ENCODE measurements at places on chromosomes 3 and 15.

GRCh38 chr3:184460276-184460675 lies 80.4 kb downstream of the CHRD start:
- DNase-seq, result no peak

DNA sequence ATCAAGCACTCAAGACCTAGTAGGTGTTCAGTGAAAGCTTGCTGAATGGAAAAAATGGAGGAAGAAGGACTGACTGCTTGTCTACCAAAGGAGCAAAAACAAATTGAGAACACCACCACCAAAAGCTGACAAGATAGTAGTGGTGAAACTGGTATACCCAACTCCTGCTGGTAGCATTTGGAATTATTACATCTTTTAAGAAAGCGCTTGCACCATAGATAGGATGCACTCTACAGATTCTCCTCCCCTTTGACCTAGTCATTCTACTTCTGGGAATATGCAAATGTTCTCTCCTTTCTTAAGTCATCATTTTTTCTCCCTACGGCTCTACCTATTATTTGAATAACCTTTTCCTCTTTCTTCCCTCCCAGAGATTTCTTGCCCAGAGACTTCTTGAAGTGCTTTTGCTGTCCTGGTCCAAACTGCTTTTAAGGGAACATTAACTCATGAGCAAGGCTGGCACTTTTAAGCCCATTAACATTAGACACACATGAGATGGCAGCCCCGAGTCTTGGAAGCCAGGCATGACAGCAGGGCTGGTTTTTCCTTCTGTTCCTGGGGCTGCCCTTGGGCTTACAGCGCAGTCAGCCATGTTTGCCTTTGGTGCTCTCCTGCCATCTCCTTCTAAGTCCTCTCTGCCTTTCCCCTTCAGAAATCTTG lies 75.0 kb upstream of the TLE3 start:
- DNase-seq, result no peak

DNA sequence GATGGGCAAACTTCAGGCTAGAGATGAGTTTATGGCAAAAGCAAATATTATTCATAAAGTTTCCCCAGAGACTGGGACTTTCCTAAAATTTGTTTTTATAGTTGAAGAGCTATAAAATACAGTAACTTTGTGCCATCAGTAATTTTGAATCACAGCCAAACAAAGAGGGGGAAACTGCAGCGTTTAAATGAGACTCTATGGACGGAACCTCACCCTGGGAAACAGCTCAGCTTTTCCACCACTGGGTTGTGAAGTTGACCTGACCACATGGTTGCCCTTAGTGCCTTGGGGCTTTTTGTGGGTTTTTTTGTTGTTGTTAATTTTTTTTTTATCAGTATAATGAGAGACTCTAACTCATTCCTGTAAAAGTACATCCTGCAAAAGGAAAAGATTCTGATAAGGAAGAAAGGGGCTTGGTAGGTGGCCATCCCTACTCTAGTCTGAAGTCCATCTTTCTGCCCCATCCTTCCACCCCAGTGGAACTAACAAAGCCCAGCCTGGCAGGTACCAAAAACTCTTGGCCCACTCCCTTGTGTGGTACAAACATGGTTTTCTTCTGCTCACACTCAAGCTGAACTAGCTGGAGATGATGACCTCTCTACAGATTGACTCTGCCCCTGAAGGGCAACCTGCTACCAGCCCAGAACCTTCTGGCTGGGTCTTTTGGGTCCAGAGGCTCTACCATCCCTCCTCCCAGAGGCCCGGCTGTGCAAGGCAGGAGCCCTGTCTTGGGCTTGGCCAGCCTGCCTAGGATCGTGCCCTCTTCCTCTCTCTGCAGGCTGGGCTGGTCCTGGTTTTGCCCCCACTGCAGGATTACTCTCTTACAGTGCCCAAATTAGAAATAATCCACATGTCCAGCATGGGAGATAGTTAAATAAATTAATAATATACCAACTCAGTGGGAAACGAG lies 41.2 kb downstream of the RLBP1 start:
- no peak for DNase-seq

DNA sequence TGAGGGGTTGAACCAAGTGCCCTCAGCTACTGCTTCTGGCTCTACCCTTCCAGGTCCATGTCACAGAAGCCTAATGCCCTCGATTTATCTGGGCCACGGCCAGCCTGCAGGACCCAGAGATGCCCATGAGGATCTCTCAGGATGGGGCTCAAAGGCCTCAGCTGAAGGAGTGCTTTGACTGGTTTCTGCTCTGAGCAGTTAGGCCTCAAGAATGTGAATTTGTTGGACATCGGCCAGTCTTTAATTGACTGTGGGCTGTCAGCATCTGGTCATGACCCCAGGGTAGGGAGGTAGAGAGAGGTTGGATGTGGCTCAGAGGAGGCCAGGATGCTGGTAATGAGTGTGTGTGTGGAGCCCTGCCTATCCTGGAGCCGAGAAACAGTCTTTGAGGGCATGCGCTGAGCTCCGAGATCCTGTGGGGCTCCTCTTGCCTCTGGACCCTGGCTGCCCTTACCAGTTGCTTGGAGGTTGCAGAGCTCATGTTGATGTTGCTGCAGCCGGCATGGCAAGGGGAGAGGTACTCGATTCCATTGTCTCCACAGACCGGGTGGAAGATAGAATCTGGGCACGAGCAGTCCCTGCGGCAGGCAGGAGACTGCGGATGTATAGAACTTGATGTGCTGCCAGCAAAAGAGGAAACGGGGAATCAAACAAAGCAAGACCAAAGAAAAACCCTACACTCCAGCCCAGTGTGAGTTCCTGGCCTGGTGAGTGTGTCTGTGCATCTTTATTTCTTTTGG lies 49.1 kb upstream of the RAB6B start:
- DNase-seq, result no peak

- DNase-seq, result no peak
Observed at GRCh38 chr3:148931574-148931973, 59.8 kb upstream of the GYG1 start.

Data from D341Med (cell line).